ENCODE measurements at places on chromosomes 12 and 14. TPM values are rescaled to one million over a fixed set of nuclear protein-coding genes. Genes with fewer than 3 reads are reported as not detected.

DACT1 gene
- total RNA-seq, result 74.8 TPM

CLEC14A gene
- total RNA-seq, result 0.29 TPM

DAZAP2 gene
- total RNA-seq, result 160 TPM

AICDA gene
- total RNA-seq, result not detected

DNA sequence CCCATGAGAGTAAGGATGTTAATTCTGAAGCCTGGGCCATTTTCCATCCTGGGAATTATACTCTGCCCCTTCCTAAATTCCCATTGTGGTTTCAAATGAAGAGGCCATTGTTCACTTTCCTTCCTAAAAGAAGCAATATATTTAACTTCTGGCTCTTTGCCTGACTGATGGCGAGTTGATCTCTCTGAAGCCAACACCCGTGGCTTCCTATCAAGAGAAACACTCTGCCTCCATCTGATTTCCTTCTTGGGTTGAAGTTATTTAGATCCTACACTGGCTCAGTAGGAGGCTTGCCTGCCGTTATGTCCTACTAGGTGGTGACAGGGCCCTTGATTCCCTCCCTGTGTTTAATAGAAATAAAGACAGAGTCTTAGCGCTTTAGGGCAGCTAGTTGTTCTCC, 97.4 kb downstream of the PRKCH start:
- H3K4me3 ChIP-seq, result no peak overlapping the region
- no peak for DNase-seq
- no peak overlapping the region for H3K27ac ChIP-seq
- peaks cover 10% of the 10 kb centered on the region for H3K27me3 ChIP-seq
- no peaks in the 10 kb centered on the region for H3K4me1 ChIP-seq

- H3K4me3 ChIP-seq, result no peak overlapping the region
- H3K27ac ChIP-seq, result no peak overlapping the region
- no peaks in the 10 kb centered on the region for H3K4me1 ChIP-seq
- DNase-seq, result no peak
- H3K36me3 ChIP-seq, result no peaks in the 10 kb centered on the region
These were observed 390.7 kb downstream of the SYT1 start for GRCh38 chr12:79255288-79255687.

- H3K4me1 ChIP-seq, result no peaks in the 10 kb centered on the region
- H3K36me3 ChIP-seq, result no peaks in the 10 kb centered on the region
- H3K27me3 ChIP-seq, result no peaks in the 10 kb centered on the region
- no peak overlapping the region for H3K4me3 ChIP-seq
These were observed 268.3 kb downstream of the TMTC2 start for GRCh38 chr12:82955043-82955442.

GRCh38 chr12:55745361-55746173, 2.6 kb downstream of the GDF11 start:
- DNase-seq, result peak; percentile 84
- H3K4me1 ChIP-seq, result peaks cover 18% of the 10 kb centered on the region
- H3K27ac ChIP-seq, result no peak overlapping the region

GRCh38 chr14:85426068-85426935, 103.6 kb upstream of the FLRT2 start:
- H3K36me3 ChIP-seq, result no peaks in the 10 kb centered on the region
- no peak overlapping the region for H3K27ac ChIP-seq
- H3K27me3 ChIP-seq, result no peaks in the 10 kb centered on the region
- peaks cover 13% of the 10 kb centered on the region for H3K4me1 ChIP-seq

GRCh38 chr12:117080661-117081144, 18.5 kb downstream of the TESC start:
- peaks cover 3% of the 10 kb centered on the region for H3K27me3 ChIP-seq
- H3K4me3 ChIP-seq, result no peak overlapping the region
- no peak overlapping the region for H3K27ac ChIP-seq
- no peaks in the 10 kb centered on the region for H3K36me3 ChIP-seq
- no peak for DNase-seq

DNA sequence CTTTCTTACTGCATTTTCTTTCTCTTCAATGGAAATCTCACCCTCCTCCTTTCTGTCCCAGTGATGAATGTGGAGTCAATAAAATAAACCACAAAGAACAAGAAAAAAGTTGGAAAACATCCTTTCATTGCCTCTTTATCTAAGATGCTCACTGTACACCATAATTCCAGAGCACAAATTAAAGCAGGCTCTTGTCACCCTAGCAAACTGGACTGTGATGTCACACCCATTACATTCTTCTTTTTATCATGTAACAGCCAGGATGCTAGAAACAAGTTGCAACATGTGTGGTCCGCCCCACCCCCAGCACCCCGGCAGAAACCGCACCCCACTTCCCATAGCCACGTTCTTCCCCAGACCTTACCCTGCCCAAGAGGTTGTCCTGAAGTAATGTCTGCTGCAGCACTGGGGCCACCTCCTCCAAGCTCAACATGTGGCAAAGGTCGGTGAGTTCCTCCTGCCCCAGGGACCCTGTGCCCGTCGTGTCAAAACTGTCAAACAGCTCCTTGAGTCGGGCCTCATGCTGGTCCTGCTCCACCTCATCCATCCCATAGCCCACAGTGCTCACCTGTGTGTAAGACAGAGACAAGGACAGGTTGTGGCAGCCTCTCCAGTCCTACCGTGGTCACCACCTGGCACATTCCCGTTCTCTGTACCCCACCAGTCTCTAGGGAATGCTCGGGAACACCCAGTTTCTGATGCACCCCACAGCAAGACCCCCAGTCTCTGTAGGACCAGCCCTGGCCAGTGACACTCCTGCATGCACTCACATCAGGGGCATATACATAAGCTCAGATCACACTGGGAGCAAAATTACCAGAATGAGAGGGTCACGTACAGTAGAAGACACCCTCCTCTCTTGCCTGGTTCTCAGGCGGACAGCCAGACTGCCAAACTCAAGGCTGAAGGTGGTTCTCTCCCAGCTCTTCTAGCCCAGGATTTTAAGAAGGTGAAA, 9.2 kb downstream of the NIN start:
- H3K27ac ChIP-seq, result no peak overlapping the region
- H3K36me3 ChIP-seq, result peaks cover 17% of the 10 kb centered on the region
- H3K4me3 ChIP-seq, result no peak overlapping the region
- no peaks in the 10 kb centered on the region for H3K27me3 ChIP-seq
- no peak for DNase-seq
- H3K4me1 ChIP-seq, result peaks cover 14% of the 10 kb centered on the region

DNA sequence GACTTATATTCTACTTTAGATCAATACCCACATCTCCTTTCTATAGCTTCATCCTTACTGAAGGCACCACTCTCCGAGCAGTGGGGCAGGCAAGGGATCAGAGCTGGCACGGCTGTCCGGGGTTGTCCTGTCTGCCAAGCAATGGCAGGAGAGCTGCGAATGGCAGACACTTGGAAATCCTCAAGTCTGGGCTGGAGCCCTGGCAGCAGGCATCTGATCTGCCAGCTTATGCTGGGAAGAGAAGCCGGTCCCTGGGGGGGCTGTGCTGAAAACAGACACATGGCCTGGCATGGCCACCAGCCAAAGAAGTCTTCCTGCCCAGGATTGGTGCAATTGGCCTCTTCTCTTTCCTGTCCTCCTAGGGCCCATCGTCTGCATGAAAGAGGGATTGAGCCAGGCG, 280.2 kb upstream of the PWP1 start:
- no peaks in the 10 kb centered on the region for H3K36me3 ChIP-seq
- H3K27me3 ChIP-seq, result no peaks in the 10 kb centered on the region
- peaks cover 5% of the 10 kb centered on the region for H3K4me1 ChIP-seq
- no peak overlapping the region for H3K27ac ChIP-seq
- no peak for DNase-seq
